ENCODE measurements at places on chromosomes 2 and 18. TPM values are rescaled to one million over a fixed set of nuclear protein-coding genes. Genes with fewer than 3 reads are reported as not detected.

DNA sequence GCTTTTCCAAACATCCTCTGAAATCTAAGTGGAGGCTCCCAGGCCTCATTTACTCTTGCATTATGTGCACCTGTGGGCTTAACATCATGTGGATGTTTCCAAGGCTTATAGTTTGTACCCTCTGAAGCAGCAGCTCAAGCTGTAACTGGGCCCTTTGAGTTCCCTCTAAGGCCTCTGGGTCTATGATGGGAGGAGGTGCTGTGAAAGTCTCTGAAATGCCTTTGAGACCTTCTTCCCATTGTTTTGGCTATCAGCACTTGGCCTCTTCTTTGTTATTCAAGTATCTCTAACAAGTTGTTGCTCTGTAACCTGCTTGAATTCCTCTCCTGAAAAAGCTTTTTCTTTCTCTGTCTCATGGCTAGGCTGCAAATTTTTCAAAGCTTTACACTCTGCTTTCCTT is 58.1 kb upstream of the MYT1L start:
- no peak for DNase-seq

DNA sequence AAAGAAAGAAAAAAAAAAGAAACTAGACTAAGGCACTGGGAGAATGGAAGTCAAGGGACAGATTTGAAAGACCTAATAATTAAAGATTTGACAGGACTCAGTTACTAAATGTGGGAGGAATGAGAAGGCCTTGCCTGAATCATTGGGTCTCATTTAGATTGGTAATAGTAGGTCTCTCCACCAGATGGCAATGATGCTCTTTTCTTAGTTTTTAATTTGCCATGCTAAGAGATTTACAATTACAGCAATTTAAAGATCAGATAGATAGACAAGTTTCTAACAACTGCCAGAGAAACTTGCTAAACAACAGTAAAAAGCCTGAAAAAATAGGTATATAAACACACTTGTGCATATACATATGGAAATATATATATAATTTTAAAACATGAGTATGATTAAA is 153.0 kb downstream of the TMEM247 start:
- peak; percentile 78 for DNase-seq

- DNase-seq = no peak
These were observed 27.2 kb downstream of the TMEM177 start for GRCh38 chr2:119706221-119706620.

DNA sequence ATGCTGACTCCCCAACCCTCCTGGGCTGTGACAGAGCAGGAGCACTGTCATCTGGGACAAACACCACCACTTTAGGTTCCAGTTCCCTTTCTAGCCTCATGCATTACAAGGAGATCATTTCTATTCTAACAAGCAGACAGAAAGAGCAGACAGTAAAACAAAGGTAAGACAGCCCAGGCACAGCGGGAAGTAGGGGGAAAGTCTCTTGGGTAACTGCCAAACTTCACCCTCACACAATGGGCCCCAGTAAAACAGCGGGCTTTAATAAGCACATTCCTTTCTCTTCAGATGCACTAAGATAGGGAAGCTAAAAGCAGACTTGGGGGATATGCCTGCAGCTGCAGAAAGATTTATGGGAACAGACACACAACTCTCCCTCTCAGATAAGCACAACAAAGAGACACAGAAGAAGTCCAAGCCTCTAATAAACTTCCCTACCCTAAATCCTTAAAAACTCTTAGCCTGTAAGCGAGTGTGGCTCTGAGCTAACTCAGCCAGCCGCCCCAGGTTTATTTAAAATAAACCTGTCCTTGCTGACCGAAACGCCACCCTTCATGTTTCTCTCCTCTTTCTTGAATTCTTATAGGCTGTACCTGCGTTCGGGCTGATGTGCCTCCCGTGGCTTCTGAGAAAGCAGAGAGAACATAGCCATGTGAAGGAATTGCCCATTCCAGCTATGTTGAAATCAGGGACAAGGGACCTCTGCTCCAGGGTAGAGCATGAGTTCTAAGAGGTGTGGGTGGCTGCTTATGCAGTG is 726.8 kb upstream of the DDX18 start:
- no peak for DNase-seq

DNA sequence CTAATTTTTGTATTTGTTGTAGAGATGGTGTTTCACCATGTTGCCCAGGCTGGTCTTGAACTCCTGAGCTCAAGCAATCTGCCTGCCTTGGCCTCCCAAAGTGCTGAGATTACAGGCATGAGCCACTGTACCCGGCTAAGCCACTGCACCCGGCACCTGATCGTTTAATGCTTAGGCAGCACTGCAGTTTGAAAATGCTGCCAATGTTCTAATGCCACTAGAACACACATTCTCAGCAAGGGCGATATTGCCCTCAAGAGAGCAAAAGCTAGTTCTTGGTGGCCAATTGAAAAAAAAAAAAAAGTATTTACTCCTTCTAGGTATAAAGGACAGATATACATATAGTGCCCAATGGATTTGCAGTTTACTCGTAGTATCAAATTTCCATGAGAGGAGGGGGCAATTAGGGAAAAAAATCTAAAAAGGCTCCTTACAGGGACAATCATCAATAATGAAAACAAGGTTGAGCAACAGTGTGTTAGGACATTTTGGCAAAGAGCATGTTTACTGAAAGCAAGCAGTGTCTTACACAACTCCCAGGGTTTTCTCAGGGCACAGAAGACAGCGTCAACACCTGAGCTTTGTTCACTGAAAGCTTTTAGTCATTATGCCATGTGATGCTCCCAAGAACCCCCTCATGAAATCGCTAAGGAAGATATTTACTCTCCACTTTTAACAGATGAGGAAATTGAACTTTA is 199.9 kb upstream of the PKDCC start:
- DNase-seq = peak; percentile 64

GRCh38 chr18:11284811-11285210 is 135.4 kb upstream of the PIEZO2 start:
- peak; percentile 12 for DNase-seq

DNA sequence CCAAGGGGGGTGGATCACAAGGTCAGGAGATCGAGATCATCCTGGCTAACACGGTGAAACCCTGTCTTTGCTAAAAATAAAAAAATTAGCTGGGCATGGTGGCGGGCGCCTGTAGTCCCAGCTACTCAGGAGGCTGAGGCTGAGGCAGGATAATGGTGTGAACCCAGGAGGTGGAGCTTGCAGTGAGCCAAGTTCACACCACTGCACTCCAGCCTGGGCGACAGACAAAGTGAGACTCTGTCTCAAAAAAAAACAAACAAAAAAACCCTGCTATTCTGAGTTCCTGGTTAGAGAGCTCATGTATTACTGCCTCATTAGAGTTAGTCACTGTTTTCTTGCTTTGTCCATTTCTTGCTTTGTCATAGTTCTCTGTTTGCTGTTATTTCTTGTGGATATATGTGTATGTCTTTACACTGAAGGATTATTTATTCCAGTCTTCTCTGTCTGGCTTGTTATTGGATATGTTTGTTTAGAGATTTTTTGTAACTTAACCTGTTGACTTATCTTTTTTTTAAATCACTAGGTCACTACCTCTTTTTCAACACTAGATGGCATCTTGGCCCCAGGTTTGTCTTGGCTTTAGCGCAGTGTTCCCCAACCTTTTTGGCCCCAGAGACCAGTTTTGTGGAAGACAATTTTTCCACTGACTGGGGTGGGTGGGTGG is 17.0 kb downstream of the TTLL4 start:
- peak; percentile 47 for DNase-seq

DNA sequence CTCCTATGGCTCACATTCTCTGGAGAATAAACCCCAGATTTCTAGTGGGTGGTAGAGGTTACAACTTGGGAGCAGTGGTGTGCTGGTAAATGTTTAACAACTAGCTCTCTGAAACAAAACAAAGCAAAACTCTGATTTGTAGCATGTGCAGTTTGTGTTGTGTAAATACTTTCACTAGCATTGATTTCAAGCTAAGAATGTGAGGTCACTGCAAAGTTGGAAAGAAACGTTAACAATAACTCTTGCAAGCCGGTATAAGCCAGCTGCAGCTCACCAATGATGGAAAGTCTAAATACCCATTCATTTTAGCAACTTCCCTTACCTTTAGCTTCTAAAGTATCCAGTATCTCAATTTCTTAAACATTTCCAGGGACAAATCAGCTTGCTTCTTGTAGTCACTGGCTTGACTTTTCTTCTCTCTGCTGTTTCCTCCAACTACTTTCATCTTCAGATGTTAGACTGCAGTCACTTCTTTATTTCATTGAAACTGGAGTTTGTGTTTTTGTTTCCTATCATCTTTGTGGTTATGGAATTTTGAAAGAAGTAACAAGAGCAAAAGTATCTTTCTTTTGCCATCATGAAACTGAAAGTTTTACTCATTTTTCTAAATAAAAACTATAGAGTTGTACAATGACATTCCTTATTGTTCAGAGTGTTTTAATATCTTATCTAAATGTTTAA is 140.2 kb downstream of the PLCL1 start:
- no peak for DNase-seq

DNA sequence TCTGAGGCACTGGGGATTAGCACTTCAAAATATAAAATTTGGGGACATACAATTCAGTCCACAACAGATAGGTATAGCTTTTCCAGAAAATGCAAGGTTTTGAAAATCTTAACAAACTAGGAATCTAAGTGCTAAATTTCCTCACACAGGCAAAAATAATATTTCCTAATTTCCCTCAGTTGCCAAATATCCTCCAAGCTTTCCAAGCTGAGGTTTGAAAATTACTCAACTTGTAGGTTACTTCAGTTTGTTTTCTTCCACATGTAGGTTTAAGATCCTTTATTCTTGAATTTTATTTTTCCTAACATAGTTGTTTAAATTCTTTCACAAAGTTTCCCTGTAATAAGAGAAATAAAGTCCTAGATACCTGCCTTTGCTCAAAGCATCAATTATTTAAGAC is 192.9 kb upstream of the NRXN1 start:
- no peak for DNase-seq

- DNase-seq = peak; percentile 49
These were observed 1.4 kb downstream of the DNMT3A start for GRCh38 chr2:25340181-25340921.

DNA sequence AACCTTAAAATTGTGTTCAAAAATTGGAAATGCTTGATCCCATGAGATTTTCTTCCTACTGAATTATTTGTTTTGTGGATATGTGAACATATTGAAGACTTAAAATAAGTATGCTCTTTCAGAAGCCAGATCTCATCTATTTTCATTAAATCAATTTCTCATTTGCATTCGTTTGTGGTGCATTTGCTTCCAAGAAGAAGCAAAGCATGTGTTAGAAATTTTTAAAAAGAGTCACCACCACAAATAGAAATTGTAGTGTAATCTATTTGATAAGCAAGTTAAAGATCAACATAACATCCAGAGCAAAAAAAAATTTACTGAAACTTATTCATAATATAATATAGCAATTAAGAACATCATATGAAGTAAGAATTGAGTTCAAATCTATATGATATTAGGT is 300.9 kb upstream of the SYT4 start:
- DNase-seq = no peak

DNA sequence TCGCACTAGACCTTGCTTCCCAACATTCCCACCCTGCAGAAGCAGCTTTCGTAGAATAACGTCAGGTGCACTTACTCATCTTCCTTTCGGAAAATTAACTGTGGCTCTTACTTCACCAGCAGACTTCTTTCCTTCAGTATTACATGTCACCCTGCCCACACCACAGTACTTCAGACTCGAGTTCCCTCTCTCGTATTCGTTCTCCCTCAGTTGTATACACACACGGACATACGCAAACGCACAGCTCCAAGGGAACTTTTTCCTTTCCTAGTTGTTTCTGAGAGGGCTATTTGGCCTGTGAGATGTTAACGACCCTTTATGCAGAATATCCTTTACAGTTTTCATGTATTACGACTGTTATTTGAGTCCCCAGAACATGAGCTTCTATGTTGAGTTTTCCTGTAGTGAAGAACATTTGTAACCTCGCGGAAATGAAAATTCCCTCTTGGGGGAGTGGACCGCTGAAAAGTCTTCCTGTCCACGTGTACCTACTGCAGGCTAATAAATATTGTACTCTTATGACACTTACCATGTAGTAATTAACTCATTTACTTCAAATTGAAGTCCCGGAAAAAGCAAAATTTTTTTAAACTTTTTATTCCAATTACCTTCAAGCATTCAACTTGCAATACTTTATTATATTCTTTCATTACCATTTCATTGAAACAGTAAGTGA is 908 bp downstream of the ERLEC1 start:
- DNase-seq = peak; percentile 72

DNA sequence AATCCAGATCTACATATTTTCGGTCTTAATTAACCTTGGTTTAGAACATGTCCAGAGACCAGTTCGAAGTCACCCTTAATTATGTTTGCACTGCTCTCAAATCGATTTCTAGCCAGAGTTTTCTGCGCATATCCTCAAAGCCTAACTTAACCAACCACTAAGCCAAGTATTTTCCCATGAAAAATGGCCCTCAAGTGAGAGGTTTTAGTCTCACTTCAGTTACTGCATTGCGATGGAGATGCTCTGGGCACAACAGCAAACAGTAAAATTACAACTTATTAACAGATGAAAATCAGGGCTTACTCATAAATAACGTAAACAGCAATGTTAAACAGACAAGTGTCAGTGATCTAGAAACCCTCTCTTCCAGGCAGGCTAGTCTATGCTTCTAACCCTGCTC is 4.5 kb downstream of the RTN4 start:
- DNase-seq = peak; percentile 33

FRZB gene
- polyA plus RNA-seq = not detected

ALPG gene
- polyA plus RNA-seq = not detected

GPR55 gene
- polyA plus RNA-seq = 0.20 TPM

C18orf54 gene
- 3.6 TPM for polyA plus RNA-seq

TDRD15 gene
- polyA plus RNA-seq = not detected

HTR2B gene
- polyA plus RNA-seq = 0.15 TPM

CLIP4 gene
- 33.3 TPM for polyA plus RNA-seq

ACKR3 gene
- polyA plus RNA-seq = 8.5 TPM
